ENCODE measurements at places on chromosomes 13 and 19. TPM values are rescaled to one million over a fixed set of nuclear protein-coding genes. Genes with fewer than 3 reads are reported as not detected.

DNA sequence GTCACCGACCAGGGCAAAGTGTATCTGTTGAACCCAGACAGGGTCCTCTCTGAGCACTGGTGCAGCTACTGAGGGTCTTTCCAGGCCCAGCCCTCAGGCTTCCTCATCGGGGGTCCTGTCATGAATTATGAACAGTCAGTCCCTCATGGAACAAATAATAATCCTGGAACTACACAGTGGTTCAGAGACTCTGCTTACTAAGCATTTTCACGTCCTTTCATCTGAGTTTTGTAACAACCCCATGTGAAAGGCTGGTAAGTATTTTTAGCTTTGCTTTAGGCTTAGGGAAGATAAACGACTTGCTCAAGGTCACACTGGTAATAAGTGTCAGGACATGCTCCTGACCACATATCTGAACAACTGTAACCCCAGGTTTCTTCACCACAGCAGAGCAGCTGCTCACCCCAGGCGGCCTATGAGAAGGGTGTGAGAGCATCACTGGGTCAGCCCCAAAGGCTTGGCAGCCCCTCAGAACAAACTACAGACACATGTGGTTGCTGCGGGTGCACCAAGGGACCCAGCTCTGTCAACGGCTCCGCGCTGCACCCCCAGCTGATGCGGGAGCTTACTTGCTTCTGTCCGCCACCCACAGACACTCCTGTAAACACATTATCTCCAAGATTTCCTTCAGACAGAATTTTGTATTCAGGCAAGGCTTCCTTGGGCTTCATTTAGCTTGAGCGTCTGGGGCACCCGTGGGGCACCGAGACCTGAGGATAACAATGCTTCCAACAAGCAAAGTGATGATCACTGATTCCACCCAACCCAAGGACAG lies 19.4 kb upstream of the GSX1 start:
- no peak for DNase-seq

The SYMPK gene
- 38.7 TPM for total RNA-seq

DNA sequence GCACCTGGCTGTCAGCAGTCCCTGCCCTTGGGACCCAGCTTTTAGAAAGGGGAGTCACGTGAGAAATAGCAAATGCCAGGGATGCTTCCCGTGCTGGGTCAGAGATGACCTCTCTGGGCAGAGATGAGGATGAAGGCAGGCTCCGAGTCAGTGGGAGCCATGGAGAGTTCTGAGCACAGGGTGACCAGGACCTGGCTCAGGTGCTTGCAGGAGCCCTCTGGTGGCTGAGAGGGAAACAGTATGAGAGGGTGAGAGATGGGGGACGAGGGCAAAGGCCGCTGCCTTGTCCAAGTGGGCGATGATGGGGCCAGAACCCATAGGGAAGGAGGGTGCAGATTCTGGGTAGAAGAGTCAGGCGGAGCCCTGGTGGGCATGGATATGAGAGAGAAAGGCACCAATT lies 15.8 kb downstream of the TMED1 start:
- DNase-seq = no peak

- no peak for DNase-seq
These were observed 1.1 kb downstream of the RUBCNL start for GRCh38 chr13:46385946-46386345.

DNA sequence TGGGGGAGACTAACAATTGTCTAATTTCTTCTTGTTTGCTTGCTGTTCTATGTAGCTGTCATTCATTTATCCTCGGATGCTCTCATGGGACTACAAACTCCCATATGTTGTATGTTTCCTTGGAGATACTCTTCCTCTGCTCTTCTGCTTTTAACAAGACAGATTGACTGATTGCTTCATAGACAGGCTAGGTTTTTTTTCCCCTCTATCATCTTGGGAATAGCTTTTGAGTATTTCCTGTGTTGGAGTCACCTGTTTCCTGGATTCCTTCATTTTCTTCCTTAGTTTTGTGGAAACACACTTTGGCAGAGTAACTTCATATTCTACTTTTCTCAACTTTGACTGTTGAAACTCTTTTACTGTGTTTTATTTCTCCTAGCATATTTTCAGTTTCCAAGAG lies 27.6 kb downstream of the EDNRB start:
- no peak for DNase-seq

DNA sequence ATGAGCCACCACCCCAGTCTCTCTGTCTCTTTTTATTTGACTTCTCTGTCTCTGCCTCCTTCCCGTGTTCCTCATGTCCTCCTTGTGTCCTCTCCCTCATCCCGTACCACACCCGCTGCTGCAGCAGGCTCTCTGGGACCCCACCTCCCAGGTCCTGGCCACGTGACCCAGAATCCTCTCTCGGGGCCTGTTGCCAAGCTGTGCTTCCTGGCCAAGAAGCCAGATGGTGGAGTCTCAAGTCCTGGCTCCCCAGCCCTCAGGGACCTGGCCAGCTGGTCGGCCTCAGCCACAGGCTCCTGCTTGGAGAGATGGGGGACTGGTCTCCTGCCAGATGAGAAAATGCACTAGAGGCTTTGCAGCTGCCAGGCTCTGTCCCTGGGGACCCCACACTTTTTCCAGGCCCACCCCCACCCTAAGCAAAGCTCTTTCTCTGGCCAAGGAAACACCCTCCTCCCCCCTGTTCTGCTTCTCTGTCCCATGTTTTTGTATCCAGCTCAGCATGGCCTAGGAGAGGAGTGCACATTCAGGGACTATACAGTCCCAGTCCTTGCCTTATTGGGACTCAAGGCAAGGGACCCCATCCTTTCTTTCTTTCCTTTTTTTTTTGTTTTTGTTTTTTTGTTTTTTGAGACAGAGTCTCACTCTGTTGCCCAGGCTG lies 34.3 kb upstream of the SHKBP1 start:
- peak; percentile 77 for DNase-seq

The SH3GL1 gene
- total RNA-seq = 65.2 TPM

DNA sequence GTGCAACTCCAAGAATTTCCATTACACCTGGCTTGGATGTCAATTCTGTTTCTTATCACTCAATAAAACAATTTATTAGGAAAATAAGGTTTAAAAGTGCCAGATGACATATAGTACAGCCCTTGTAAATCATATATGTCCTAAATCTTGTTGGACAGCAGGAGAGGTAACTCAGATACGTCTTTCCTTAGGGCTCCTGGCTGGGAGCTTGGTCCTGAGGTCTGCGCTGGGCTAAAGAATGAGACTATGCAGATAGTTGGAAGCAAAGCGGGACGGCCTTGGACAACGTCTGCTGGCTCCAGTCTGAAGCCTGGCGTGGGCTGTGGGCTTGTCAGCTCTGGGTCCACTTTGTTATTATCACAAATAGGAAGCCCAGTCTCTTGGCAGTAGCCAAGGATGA lies 377.0 kb downstream of the DLEU7 start:
- DNase-seq = no peak

The GRK1 gene
- not detected for total RNA-seq

GRCh38 chr19:17248011-17248776 lies 2.5 kb upstream of the NR2F6 start:
- no peak for DNase-seq

The NKPD1 gene
- under 0.01 TPM for total RNA-seq

DNA sequence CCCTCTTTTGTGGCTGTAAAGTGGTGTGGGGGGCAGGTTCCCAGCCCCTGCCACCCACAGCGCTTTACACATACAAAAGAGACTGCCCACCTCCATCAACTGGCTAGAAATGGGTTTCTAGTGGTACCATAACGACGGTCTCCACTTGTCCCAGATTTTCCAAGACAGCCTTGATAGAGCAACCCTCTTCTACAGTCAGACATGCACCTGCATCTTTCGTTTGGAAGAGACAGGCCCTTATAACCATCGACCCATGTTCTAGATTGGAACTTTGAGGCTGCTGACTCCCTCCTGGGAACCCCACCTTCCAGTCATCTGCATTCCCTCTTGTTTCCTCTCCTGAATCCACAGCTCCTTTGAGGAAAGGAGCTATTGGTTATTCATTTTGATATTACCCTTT lies 63.1 kb downstream of the GSX1 start:
- DNase-seq = no peak

DNA sequence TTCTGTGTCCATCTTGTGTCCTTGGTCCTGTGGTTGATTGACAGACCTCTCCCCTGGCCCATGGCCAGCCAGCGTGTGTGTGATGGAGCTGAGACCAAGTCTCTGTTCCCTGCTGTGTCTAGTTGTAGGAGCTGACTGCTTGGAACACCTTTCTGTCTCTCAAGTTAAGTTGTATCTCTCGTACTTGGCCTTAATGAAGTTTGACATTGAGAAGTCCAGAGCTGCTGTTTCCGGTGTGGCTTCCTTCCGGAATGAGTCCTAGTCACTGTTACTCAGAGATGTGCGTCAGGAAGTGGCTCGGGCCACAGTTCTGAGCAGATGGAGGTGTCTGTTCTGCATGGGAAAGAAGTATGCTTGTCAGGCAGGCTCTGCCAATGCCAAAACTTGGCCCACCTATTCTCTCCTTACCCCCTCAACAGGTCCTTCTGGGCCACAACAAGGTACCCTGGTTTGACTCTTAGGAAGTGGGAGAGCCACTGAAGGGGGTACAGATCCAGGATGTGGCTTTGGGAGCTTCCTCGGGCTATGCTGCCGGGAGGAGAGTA lies 54.3 kb downstream of the GATAD2A start:
- peak; percentile 75 for DNase-seq

The FGF21 gene
- not detected for total RNA-seq

DNA sequence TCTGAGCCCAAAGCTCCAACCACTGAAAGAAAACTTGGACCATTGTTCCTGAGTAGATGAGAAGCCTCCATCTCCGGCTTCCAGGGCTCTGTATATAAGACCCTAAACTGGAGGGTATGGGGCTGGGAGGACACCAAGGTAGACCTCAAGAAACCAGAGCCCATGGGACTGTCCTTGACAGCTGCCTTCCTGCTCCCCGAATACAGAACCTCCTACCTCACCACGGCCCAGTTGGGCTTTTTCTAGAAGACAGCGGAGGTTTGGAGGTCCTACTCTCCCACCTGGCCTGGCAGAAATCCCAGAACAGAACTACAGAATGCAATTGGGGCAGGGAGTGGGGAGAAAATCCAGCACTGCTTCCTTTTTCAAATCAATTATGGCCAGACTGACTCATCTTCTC lies 177.3 kb upstream of the ZNF507 start:
- no peak for DNase-seq

The SRRM5 gene
- total RNA-seq = under 0.01 TPM

GRCh38 chr19:21434967-21435544 lies 38.1 kb downstream of the ZNF493 start:
- no peak for DNase-seq

GRCh38 chr19:7098701-7099596 lies 29.4 kb downstream of the ZNF557 start:
- DNase-seq = peak; percentile 89

- DNase-seq = no peak
These were observed 11.7 kb upstream of the OVOL3 start for GRCh38 chr19:36099166-36099785.

GRCh38 chr19:23420824-23421223 lies 25.6 kb upstream of the ZNF91 start:
- no peak for DNase-seq

GRCh38 chr13:97108530-97108900 lies 113.6 kb upstream of the MBNL2 start:
- no peak for DNase-seq

The MYBPC2 gene
- under 0.01 TPM for total RNA-seq

- no peak for DNase-seq
These were observed 14.3 kb upstream of the ZNF541 start for GRCh38 chr19:47587295-47587694.

DNA sequence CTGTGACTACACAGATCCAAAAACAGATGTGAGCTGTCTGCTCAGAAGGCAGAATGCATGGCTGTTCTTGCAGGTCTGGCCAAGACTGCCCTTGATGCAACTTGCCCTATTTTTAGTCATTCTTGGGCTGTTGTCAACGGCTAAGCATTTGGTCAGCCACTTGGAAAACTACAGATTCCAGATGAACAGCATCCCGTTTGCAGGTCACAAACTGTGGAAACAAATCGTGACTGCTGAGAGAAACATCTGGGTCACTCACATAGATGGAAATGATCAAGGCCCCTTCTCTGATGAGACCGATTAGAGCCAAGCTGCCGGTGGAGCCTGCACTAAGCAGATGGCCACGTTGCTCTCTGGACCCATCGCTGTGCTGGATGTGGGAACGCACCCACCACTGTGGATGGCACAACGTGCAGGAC lies 15.4 kb upstream of the METTL21C start:
- peak; percentile 73 for DNase-seq

The PTBP1 gene
- total RNA-seq = 129 TPM

DNA sequence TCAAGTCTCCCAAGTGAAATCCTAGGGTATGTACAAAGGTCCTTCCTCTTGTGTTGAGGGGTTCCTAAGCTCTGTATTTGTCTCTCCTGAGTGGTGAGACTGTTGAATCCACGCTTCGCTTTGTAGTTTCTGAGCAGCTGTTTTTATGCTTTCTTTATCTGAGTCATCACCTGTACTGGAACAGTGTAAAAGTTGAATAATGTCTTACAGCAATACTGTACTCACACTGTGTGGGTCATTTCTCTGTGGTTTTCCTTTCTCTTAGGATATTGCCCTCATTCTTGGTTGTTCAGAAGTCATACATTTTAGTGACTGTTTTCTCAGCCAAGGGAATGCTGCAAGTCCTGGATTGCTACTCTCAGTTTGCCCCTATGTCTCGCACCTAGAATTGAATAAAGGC lies 1596.6 kb downstream of the SLITRK5 start:
- DNase-seq = no peak

DNA sequence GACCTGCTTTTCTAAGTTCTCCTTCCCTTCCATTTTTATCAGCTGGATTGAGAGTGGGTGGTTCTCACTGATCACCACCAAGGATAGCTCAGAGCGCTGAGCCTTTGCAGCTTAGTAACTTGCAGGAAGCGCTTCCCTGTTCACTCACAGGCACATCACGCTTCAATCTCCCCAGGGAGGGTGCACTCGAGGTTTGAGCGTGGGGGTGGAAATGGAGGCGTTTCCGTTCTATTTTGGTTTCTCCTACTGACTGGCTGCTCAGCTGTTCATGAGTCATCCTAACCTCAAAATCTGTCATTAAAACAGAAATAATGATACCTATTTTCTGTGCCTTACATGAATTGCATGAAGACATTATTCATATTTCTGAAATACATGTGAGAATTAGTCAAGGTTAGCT lies 292.1 kb downstream of the SPRY2 start:
- DNase-seq = peak; percentile 97

Data from fibroblast of villous mesenchyme (primary cell).